ENCODE measurements at places on chromosomes 11 and 22.

- no peak for DNase-seq
These were observed 205.2 kb downstream of the BRD1 start for GRCh38 chr22:49622241-49623105.

- DNase-seq, result no peak
These were observed 267.4 kb upstream of the ISX start for GRCh38 chr22:34798605-34799004.

DNA sequence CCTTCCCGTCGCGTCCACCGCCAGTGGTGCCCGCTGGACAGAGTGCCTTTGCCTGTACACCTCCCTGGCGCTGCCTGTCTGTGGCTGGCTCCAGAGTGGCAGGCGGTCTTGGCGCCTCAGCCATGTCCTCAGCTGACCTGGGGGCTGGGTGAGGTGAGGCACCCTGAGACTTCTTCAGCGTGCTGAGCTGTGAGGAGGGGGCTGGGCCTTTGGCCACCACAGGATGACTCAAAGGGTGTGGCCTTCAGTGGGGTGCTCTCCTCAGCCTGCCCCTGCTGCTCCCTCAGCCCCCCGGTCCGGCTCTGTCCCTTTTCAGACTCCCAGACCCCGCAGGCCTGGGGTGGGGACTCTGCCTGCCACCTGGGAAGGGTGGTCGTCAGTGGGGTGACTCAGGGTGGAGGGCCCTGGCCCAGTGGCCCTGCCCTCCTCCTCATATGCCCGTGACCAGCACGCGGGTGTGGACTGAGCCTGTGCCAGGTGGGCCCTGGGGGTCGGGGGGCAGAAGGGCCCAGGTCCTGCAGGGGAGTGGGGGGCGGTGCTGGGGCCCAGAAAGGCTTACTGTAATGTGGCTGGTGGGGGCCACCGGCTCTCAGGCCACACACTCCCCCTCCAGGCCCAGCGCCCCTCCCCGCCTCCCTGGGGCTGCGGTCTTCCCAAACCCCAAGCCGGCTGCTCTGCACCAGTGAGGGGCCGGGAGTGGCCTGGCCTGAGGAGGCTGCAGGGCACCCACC, 15.9 kb downstream of the CRELD2 start:
- no peak for DNase-seq

DNA sequence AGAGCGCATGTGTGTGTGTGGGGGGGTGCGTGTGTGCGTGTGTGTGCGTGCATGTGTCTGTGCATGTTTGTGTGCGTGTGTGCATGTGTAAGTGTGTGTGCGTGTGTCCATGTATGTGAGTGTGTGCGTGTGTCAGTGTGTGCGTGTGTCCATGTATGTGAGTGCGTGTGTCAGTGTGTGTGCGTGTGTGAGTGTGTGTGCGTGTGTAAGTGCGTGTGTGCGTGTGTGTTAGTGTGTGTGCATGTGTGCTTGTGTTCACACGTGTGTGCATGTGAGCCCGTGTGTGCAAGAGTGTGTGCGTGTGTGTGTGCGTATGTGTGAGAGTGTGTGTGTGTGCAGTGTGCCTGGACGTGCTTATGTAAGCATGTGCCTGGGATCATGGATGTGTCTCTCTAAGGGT, 14.7 kb upstream of the APOL6 start:
- no peak for DNase-seq

DNA sequence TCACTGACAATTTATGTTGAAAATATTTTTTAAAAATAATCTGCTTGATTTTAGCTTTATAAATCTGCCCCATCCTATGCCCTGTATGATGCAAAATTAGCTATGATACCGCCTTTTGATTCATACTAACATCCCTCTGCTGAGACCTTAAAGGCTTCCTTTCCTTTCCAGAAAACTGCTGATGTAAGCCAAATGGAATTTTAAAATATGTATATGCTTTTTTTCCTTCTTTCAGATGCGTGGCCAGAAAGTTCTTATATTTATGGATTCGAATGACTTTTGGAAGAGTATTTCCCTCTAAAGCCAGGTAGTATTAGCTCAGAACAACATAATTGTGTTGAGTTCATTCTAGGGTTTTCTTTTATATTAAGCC, 34.5 kb downstream of the SFI1 start:
- DNase-seq, result no peak

GRCh38 chr11:4022669-4023068, 71.9 kb upstream of the RRM1 start:
- no peak for DNase-seq

DNA sequence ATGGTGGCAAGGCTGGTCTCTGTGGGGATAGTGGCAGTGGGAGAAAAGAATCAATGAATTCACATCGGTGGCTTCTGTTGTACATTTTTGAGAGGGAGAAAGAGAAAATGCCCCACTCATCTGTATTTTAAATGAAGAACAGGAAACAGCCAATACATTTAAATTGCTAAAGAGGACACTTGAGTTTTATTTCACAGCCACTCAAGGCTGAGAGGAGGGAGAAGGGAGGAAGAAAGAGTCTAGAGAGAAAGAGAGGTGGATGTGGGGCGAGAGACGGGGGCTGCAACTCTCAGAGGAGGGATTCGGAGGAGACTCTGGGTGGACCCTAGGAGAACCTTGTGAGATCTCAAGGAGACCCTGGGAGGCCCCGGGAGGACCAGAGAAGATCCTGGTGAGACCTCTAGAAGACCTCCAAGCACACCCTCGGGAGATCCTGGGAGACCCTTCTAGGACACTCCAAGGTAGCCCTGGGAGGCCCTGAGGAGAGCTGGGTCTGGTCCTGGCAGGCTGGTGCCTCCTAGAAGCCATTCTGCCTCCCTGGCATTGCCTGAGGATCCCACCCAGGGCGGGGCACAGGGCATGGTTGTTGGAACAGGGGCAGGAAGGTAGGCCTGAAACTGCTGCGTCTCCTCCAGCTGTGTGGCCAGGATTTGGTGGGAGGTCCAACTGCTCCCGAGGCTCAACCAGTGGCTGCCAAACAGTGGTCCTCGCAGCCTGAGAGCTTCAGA, 91.0 kb upstream of the SHISAL1 start:
- no peak for DNase-seq

- DNase-seq, result no peak
These were observed 29.0 kb downstream of the P4HA3 start for GRCh38 chr11:74282421-74282820.

DNA sequence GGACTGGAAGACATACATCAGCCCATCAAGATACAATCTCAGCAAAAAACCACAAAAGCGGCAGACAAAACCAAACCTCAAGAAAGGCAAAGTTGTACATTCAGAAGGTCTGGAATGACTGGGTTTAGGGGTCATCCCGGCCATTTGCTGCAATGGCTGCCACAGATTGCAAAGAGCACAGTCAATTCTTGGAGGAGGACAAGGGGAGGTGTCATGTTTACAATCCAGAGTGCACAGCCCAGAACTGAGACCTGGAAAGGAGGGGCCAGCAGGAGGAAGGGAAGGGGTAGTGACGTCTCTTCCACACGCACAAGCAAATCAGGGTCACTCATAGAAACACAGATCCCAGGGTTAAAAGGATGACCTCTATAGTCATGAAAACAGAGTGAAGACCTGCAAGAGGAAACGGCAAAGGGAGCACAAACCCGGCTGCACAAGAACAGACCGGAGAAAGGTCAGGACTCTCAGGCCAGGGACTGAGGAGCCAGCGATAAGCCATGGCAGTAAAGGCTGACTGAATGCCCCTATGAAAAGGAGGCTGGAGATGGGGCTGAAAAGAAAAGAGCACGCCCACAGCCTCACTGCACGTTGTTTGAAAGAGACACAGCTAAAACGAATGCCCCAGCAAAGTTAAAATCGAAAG, 18.2 kb upstream of the MUC5AC start:
- no peak for DNase-seq

GRCh38 chr22:44231233-44231632, 50.5 kb downstream of the PARVG start:
- DNase-seq, result no peak

- peak; percentile 43 for DNase-seq
These were observed 2.9 kb downstream of the KLHL35 start for GRCh38 chr11:75429902-75430713.

- DNase-seq, result no peak
These were observed 86.9 kb upstream of the FAT3 start for GRCh38 chr11:92137747-92138146.

DNA sequence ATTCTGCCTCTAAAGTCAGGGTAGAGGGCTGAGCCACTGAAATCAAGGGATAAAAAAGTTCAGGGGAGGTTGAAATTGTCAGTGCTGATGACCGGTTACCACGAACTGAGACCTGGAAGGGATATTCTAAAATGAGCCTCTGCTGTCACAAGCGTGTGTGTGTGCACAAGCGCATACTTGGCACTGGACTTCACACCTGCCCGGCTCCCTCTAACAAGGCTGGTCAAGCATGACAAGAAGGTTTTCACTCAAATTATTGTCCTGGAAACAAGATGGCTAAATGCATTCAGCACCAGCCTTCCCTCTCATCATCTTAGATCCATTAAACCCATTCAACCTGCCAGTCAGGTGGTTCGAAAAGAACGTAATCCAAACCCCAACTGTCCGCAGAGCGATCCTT, 54.8 kb upstream of the CECR2 start:
- DNase-seq, result no peak

GRCh38 chr22:50270666-50271394, 650 bp upstream of the MAPK11 start:
- peak; percentile 42 for DNase-seq

DNA sequence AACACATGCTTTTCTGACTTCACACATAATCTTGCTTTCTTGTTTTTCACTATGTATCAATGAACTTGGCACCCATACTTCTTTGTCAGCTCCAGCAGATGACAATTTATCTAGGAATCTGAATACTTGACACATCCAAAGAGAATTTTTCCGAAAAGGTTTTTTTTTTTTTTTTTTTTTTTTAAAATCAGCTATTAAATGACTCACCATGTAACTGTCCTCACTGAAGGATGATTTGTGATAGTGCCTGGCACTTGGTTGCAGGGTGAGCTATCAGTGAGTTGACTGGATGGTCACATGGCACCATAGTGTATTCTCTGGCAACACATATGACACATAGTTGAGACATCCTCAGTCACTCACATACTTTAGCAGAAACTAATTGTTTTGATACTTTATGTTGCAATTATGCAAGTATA, 133.4 kb upstream of the E2F8 start:
- DNase-seq, result no peak

DNA sequence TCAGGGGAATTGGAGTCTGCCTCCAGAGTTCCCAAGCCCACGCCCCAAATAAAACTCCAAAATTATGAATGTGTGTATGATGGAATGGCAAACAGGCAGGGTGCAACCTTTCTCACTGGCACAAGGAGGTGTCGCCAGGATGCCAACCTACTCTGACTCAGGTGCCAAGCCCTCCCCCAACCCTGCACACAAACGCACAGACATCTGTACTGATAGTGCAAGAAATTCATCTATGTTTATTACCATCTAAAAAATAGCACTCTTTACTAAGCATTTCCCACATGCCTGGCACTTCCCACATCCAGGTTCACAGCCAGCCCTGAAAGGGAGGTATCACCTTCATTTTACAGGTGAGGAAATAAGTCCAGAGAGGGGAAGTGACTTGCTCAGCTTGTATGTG, 1.2 kb downstream of the PLA2G3 start:
- no peak for DNase-seq

GRCh38 chr11:9285850-9286587, 20.9 kb upstream of the DENND5A start:
- DNase-seq, result no peak

- no peak for DNase-seq
These were observed 7.1 kb downstream of the NLRX1 start for GRCh38 chr11:119175493-119176077.

- peak; percentile 42 for DNase-seq
These were observed 504 bp downstream of the CFL1 start for GRCh38 chr11:65857500-65857852.

DNA sequence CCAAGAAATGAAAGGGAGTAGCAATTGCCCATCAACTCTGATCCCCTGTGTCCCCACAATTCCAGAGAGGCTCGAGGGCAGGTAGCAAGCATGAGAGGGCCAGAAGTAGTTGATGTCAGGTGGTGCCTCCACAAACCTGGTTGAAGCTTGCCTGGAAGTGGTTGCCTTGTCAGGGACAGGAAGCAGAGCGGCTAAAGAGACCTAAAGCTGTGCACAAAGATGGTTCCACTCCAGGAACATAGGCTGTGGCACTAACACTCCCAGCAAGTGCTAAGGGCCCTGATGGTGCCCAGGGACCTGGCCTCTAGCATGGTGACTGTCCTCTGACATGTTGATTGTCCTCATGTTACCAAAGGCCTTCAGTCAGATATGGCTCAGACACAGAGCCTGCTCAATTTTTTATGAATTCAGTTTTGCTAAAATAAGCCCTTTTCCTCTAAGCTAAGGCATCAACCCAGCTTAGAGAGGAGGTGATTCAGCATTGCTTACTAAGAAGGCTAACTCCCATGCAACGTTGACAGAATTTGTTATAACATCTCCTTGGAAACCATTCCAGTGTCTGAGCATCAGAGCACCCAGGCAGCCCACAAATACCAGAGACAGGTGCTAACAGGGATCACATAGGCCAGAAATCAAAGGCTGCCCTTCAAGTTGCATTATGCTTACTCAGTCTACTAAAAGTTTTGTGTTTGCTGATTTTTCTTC, 196.3 kb upstream of the ARHGAP20 start:
- DNase-seq, result no peak

- no peak for DNase-seq
These were observed 147.9 kb upstream of the DDI1 start for GRCh38 chr11:103888541-103888951.

DNA sequence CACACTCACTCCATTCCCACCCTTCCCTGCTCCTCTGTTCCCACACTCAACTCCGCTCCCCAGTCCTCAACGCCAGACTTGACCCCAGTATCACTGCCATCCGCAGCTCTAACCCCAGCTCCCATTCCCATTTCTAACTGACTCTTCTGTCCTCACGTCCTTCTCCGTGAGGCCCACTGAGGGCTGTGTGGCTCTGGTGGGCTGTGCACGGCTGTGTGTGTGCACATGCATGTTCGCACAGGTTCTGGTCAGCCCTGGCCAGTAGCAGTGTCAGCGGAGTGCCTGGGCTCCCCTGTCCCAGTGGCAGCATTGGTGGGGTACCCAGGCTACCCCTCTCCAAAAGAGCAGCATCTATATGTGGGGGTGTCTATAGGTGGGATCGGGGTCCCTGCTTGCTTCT, 5.0 kb downstream of the CAPN1 start:
- no peak for DNase-seq

Data from activated T-cell treated with anti-CD3 and anti-CD28 coated beads for 24 hours (primary cell).